Activated CD4-positive, alpha-beta T cell treated with anti-CD3 and anti-CD28 coated beads, Interleukin-2, amount 50 U/mL, for 24 hours (primary cell): ENCODE measurements at places on chromosomes 11 and 22.

DNA sequence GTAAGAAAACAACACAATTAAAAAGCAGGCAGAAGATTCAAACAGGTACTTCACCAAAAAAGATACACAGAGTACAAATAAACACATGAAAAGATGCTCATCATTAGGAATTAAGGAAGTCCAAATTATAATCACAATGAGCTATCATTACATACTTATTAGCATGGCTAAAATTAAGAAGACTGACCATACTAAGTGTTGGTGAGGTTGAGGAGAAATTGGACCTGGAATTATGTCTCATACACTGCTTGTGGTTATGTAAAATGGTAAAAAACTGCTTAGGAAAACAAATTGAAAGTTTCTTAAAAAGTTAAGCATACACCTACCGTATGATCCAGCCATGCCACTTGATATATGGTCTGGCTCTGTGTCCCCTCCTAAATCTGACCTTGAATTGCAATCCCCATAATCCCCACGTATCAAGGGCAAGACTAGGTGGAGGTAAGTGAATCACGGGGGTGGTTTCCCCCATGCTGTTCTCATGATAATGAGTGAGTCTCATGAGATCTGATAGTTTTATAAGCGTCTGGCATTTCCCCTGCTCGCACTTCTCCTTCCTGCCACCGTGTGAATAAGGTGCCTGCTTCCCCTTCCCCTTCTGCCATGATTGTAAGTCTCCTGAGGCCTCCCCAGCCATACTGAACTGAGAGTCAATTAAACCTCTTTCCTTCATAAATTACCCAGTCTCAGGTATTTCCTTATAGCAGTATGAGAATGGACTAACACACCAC, 4.8 kb downstream of the SAAL1 start:
- DNase-seq = no peak

DNA sequence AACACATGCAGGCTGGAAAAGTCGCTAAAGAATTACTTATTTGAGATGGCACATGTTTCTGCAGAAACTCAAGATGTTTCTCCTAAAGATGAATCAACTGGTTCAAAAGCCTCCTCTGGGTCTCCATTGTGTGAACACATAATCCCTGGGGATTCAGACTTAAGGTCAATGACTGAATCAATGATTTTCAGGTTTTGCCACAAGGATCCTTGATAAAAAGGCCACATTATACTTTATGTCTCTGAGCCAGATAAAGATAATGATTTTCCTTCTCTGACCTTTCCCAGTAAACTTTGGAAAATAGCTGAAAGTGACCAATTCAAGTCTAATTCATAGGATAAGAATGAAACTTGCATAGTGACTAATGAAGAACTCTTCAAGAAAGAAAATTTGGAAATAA, 2.3 kb upstream of the XKR3 start:
- no peak for DNase-seq

DNA sequence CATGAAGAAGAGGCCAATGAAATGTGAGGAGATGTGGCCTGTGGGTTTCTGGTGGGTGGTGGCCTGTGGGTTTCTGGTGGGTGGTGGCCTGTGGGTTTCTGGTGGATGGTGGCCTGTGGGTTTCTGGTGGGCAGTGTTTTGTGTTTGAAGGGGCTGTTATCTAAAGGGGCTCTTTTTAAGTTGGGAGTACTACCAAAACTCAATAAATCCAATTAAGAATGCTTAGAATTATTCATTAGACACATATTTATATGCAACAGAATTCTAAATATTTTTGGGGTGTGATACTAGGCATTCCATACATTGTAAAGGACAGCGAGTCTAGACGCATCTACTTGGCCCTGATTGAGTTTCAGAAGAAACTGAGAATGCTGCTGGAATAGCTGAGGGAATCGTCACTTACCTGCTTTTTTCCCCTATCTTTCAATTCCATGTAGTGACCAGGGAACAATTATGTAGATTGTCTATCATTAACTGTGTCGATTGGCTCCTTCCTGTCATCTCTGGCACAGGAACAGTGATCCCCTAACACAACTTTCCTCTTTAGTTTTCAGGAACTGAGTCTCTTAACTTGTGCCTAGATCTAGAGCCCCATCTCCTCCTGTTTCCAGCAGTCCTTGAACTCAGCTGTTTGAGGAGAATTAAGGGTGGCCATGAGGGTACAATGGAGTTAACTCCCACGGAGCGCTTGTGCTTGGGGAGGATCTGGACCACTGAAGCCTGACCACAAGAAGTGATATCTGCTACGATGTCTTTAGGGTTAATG, 37.3 kb upstream of the TOP3B start:
- DNase-seq = no peak

DNA sequence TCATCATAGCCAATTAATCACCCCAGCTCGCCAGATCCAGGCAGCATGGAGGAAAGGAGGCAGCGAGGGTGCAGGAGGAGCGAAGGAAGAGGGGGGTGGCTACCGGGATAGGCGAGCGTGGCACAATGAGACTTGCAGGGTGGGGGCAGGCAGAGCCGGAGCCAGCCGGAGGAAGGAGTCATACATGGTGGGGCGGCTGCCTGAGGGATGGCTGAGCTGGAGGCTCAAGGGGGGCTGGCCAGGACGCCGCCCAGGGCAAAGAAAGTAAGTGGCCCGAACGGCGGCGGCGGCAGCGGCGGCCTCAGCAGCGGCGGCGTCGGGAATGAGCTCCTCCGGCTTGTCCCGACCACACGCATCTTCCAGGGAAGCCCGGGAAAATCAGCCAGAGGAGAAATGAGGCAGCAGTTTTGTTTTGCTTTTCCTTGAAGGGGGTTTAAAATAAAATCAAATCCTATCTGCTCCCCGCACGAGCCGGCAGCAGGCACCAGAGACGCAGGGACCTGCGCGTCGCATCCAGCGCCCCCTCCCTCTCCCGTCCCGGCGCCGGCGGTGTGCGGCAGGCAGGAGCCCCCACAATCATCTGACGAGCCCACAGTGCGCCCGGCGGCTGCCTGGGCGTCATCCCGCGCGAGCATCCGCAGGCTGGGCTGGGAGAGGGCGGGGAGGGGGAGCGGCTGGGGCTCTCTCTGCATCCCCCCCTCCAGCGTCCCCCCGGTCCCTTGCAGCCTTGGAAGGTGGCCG, 263.6 kb downstream of the CTTN start:
- no peak for DNase-seq

DNA sequence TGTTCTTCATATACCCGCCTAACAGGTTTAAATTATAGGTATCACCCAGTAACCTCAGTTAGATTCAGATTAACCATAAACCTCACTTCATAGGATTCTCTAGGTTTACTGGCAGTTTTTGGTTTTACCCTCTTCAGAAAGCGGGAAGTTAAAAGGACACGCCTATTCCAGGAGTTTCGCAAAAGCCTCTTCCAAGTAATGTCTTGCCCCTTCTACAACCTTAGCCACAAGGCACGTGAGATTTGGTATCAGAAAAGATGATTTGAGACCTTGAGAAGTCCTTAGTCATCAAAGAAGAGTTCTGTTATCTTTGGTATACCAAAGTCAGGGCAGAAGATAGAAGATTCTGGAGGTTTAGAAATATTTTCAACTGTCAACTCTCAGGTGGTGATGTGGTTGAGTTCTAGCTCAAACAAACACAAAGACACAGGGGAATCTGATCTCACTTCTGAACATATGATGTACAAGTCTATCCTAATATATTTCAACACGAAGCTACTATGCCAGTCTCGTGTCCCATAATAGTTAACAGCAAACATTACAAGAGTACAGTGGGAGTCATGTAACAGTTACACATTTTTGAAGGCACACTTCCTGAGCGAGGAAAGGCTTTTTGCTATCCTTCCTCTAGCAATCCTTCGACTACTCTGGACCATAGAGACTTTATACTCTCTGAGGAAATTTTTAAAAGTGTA, 103.5 kb downstream of the USP35 start:
- DNase-seq = no peak

- no peak for DNase-seq
Observed at GRCh38 chr22:40387746-40388145, 17.4 kb downstream of the SGSM3 start.

DNA sequence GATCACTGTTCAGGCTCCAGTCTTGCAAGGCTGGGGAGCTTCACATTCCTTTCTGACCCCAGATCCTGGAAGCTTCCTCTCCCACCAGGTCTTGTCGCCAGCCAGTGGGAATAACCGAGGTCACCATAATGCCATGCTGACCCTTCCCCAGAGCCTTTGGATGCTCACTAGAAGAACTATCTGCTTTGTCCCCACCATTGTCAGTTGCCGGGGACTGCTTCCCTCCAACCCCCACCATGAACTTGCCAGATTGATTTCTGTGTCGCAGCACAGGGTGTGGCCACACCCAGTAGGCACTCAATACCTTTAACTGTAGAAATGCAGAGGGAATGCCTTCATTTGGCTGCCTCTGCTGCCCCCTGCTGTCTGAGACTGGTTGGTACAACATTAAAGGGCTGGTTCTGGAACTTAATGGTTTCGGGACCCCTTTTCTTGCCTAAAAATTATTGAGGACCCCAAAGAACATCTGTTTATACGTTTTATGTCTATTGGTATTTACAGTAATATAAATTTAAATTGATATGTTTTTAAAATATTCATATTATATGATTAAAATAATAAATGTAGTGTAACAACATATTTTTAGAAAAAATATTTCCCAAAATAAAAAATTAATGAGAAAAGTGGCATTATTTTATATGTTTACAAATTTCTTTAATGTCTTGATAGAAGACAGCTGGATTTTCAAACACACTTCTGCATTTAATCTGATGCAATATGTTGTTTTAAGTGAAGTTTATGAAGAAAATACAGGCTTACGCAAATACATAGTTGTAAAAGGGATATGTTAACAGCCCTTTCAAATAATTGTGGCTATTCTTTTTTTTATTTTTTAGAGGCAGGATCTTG, 6.7 kb upstream of the GDPD5 start:
- DNase-seq = peak; percentile 68

DNA sequence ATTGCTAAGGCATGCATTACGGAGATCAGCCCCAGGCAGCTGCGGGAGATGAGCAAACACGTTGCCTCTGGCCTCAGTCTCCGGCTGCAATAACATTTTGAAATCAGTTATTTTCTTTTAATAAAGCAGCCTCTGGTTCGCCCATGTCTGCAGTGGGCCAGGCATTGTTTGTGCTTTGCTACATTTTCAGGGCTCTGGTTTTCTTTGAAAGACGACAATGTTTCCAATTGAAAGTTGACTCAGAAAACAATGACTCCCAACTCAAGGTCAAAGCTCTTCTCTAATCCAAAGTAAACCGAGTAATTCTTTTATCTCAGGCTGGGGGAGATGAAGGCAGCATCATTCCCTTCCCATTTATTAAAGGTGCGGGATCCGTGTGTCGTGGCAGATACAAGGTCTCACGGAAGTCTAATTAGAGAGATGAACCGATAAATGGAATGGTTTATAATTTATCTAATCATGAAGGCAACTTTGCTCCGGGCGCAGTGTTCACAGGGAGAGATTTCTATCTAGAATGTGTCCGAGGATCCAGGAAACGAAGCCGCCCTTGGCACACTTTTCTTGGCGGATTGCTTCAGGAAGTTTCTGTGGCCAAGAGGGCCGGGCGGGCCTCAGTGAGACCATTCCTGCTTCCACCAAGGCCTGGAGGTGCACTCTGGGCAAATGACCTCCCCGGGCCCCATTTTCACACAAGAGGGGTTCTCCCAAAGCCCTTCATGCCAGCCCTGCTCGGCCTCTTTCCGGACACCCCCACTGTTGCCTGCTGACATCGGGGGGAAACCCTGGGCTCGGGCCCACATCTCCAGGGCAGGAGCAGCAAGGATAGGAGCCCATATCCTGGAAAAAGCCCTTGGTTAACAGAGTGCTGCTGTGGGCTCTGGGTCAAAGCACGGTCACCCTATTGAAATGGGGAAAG, 811.4 kb downstream of the BRD1 start:
- DNase-seq = no peak

GRCh38 chr11:123303924-123304323, 108.9 kb upstream of the CLMP start:
- no peak for DNase-seq

DNA sequence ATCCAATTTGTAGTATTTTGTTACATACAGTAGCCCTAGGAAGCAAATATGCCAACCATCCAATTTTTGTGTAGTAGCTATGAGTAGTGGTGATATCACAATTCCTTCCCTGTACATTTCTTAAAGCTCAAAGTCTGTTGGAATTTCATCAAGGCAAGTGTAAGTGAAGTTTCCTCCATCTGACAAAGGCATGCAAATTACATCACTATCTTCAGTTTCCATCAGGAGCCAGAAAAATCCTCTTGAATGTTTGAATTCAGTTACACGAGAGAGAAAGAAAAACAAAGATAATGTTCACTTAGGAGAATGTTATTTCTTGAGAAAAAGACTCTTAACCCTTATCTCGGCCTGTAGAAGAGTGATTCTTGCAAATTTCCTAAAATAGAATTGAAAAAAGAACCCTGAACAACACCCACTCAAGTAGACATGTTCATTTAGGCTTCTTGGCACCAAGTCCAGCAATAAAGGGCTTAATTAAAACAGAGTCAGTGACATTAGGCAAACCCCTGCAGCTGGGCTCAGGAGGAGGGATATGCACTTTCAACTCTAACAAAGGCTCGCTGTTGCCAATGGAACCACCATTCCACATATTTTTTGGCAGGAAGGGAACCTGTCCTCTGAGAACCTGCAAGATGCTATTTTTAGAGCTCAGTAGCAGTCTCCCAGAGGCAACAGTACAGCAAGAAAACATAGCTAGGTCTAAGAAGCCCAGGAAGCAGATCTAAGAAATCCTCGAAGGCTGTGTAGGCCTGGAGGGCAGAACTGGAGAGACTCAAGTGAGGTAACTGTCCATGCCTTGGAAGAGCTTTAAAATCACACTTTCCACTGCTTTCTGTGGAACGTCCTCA, 144.6 kb downstream of the CCDC81 start:
- DNase-seq = no peak

- DNase-seq = no peak
Observed at GRCh38 chr11:68880851-68881250, 22.8 kb downstream of the MRPL21 start.

- DNase-seq = no peak
Observed at GRCh38 chr11:2536440-2536989, 91.7 kb downstream of the KCNQ1 start.

DNA sequence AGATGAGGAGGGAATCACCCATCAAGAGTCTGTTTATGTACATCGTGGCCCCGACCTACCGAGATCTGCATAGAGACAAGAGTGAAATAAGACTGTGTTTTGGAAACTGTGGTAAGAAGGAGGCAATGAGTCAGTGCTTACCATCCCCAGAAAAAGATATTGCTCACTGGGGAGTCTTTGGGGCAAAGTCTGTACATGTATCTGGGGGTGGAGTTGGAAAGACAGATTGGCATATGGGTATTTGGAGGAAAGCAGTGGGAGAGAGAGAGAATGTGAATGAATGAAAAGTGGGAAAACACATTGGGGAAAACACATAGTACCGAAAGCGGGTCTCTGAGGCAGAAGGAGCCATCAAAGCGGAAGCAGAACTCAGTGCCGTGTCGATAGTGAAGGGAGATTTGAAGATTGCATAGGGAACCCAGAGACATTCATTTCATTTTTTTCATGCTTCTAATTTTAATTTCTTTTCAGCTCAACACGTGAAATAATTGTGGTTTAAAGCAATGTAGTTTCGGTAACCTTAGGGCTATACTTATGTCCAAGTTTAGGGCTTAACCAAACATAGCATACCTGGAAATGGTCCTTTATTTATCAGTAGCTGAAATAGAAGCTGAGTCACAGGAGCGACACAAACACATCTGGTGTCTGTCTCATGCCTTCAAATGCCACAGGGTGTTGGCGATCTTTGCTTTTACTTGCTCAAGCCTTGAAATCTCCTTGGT, 98.6 kb upstream of the CD44 start:
- peak; percentile 79 for DNase-seq

- no peak for DNase-seq
Observed at GRCh38 chr11:84543367-84544159, 1083.6 kb downstream of the DLG2 start.
